ENCODE measurements at places on chromosomes 6 and 20.

DNA sequence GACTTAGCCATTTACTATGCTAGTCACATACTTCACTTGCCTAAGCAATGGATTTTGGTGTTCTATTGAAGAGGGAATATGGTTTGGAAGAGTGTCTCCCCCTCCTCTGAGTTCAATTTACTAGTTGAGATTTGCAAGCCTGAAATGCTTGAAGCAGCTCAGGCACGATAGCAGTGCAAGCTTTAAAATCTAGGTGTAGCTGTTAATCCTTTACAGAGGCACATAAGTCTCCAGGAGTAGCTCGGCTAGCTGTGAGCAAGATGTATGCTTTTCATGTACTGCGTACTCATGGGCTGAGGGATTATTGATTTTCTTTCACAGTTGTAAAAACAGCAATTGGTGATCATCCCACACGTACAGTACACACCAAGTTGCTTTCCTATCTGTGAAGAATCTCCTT, 726 bp downstream of the FLRT3 start:
- no peak for DNase-seq

DNA sequence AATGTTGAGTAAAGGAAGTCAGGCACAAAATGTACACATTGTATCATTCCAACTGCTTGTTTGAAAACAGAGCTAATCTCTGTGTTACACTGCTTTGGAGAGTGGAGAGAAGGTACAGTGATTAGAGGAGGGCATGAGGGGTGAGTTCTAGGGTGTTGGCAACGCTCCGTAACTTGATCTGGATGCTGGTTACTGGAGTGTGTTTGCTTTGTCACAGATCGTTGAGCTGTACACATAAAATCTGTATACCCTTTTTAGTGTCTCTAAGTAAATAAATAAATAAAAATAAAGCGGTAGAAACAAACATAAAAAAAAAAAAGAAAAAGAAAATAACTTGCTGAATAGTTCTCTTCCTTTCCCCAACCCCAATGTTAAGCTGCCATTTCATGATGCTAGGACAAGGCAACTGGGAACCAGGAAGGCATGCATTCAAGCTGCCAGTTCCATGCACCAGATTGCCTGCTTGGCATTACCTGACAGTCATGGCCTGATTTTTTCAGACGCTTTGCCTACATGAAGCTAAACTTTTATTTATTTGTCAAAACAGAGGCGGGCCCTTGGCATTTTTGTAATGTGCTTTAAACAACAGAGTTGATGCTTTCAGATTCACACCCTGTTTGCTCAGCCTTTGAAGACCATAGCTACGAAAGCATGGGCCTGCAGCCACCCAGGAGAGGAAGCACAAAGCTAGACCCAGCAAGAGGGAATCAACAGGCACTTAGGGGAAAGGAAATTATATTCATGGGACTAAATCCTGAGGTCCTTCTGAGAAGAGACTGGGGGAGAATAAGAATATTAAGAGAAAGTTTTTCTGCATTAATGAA, 21.2 kb downstream of the TNFRSF21 start:
- DNase-seq = no peak

DNA sequence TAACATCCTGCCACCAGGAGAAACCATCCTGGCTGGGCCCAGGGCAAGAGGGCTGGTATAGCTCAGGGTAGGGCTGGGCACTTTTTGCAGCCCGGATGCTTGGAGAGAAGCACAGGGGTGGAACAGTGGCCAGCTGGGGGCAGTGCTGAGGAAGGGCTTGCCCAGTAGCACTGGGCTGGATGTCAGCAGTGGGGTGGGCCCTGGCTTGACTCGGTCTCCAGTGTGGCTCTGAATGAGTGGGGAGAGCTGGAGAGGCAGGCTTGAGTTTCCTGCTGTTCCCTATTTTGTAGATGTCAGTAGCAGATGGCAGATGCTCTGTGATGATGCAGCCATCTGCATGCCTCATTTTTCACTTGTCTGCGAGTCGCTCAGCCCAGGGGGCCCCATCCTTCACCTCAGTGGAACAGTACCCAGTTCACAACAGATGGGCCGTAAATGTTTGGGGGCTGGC, 56.3 kb upstream of the TULP1 start:
- DNase-seq = peak; percentile 30

- no peak for DNase-seq
Observed at GRCh38 chr6:126374372-126374771, 34.5 kb downstream of the CENPW start.

GRCh38 chr6:3635482-3635881, 116.0 kb downstream of the PXDC1 start:
- no peak for DNase-seq

GRCh38 chr6:14518515-14519217, 401.1 kb downstream of the CD83 start:
- no peak for DNase-seq

GRCh38 chr6:143536866-143537691, 25.6 kb upstream of the FUCA2 start:
- DNase-seq = peak; percentile 81

DNA sequence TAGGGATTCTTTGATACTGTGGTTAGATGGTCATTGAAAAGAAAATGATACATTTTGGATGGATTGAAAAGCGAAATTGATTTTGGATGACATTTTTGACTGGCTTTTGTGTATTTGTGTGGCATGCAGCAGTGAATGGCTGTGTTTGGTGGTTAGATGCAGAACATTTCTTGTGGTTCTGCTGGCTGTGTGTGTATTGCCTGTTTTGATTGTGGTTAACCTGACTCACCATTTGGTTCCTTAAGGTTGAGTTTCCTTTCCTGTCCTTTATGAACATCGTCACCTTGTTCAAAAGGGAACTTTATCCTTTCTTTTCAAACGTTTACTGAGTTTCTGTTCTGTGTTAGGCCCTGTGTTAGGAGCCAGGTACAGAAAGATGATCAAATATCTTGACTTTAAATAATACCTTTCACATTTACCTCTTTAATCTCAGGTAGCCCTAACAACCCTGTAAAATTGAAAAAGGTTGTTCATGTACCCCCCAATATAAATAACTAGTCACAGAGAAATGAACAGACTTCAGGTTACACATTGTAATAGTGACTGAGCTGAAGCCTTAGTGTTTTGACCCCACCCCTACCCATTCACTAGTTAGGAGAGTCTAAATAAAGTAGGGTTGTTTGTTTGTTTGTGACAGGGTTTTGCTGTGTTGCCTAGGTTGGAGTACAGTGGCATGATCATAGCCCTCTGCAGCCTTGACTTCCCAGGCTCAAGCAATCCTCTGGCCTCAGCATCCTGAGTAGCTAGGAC, 23.8 kb downstream of the ANKS1A start:
- DNase-seq = peak; percentile 92

DNA sequence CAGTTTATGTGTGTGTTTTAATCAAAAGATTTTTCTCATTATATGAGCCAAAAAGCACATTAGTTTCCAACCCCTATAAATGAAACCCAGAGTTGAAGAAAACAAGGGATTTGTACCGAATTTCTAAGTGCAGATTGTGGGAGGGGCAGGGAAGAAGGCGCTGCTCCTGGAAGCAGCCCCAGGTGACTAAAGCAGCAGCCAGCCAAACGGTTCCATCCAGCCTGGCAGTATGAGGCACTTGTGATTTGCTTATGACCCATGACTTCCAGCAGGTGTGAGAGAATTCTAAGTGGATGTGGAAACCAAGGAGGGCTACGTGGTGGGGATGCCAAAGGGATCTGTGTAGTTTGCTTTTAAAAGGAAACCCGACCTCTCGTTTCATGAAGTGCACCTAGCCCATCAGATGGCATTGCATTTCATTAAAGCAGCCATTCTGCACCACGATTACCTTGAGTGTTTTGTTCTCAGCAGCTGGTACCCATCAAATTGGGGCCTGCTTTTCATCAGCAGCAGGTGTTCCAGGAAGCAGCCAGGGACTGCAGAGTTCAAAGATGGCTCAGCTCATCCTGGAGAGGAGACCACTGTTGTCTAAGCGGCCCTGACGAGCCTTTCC, 79.1 kb downstream of the DTD1 start:
- DNase-seq = no peak

DNA sequence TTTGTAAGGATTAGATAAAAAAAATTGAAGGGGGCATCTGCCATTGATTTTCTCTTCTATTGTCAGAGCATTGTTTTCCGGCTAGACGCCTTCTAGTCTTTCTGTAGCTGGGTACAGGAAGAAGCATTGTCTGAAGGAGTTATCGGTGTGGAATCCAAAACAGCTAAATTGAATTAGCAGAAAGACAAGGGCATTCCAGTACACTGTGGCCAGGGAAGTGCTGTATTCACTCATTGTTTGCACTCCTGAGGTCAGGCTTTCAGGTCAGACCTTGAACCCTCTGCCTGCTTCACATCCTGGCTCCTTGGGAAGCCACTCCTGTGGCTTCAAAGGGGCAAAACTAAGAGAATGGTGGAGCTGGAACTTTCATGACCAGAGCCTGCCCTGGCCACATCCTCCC, 81.1 kb upstream of the SNAP25 start:
- no peak for DNase-seq

DNA sequence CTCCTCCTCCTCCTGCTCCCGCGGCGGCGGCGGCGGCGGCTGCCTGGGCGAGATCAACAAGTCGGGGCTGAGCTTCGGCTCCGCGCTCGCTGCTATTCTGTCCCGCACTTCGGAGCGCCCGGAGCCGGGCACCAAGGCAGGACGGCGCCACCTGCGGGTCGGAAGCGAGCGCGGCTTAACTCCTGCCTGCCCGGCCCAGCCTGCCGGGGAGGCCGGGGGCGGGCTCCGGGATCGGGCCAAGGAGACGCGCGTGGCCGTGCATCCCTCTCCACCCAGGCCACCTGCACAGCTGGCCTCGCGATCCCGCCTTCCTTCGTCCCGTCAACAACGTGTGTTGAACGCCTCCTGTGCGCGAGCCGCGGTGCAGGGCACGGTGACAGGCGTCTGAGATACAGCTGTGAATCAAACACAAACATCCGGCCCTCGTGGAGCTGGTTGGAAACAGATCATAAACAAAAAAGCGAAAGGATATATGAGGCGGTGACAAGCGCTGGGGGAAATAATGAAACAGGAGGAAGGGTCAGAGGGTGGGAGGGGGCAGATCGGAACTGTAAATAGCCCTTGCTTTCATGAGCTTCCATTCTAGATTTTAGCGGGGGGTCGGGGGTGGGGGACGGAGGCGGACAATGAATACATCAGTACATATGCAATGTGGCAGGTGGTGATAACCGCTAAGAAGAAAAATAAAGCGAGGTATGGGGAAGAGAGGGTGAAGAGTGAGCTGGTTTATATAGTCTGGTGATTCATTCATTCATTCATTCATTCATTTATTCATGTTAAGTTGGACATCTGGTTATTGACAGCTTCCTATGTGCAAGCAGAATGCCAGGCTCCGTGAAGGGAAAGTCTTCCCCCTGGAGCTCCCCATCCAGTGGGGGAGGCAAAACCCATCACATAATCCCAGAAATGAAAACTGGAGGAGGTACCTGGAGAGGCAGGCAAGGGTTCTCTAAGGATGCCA, 2.0 kb upstream of the KCNB1 start:
- peak; percentile 86 for DNase-seq

- no peak for DNase-seq
Observed at GRCh38 chr6:132257561-132257960, 143.7 kb downstream of the MOXD1 start.

All from ELR (cell line).